Suppressor macrophage treated with lipopolysaccharide for 4 hours (primary cell): ENCODE measurements at places on chromosomes 5 and 9.
A peak's percentile ranks its signal among the peaks of the same experiment; 100 is the strongest.

DNA sequence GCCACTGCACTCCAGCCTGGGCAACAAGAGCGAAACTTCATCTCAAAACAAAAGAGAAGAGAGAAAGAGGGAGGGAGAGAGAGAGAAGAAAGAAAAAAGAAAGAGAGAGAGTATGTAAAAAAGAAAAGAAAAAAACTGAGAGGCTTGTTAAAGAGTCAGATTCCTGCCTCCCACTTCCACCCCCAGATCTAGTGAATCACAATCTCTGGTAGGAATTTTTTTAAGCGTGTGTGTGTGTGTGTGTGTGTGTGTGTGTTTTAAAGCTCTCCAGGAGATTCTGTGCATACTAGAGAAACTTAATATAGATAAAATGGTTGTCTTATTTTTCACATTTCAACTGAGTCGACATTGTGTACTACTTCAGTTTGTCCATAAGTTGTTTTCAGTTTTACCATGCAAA lies 32.0 kb downstream of the SAR1B start:
- DNase-seq: no peak

DNA sequence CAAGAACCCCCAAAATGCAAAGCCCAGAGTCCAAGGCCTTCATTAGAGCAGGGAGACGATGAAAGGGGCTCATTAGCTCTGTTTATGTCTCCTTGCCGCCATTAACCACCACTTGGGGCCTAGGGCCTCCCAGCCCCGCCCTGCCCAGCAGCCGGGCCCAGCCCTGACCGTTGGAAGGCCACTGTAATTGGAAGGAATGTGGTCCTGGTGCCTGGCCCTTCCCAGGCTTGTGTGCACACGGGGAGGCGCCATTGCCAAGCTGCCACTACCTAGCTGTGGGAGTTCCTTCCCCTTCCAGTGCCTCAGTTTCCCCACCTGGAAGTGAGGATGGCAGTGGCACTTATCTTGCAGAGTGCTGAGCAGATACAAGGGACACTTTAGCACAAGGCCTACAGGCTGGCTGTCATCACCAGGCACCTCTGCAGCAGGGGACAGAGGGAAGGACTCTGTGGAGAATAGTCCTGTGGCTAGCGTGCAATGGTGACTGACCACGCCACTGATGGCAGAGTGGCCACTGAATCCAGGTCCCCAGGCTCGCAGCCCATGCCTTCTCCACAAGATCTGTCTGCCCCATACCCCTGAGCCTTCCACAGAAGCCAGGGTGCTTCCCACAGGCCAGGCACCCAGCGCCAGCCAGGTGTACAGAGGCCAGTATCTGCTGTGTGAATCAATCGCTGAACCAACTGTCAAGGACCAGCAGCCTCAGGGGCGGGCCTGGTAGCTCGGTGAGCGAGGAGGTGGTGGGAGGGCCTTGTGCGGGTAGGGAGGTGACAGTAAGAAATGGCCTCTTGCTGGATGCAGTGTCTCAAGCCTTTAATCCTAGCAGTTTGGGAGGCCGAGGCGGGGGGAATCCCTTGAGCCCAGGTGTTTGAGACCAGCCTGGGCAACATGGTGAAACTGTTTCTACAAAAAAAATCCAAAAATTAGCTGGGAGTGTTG lies 20.8 kb downstream of the GBGT1 start:
- no peak for DNase-seq

GRCh38 chr5:54171645-54172384 lies 138.6 kb downstream of the ARL15 start:
- DNase-seq: no peak

DNA sequence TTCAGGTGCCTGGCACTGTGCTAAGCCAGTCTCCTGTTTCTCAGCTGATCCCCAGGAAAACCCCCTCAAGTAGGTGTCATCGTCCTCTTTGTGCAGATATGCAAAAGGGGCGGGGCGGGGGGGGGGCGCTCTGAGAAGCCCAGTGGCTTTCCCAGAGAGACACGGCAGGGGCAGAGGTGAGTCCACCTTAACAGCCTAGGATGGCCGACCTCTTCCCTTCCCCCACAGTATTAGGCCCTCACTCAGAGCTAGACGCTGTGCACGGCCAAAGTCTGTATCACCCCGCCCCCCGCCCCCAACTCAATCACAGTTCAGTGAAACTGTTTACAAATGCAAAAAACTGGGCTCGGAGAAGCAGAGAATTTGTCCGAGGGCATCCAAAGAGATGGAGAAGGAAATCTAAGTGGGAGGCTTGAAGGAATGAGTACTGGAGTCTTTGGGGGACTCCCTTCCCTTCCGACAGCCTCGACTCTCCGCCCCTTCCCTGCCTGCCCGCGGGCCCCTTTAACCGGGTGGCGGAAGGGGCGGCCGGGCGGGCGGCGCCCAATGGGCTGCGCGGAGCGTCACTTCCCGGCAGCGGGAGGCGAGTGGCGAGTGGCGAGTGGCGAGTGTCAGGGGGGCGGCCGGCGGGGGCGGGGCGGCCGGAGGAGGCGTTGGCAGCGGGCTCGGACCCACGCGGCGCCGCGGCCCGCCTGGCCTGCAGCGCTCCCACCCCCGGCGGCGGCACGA lies at the start of gene ERGIC1:
ERGIC1 (plus strand) TSS at position 566 of the 729 bp plus-strand sequence; CDS start at position 729, 163 bp downstream.
- DNase-seq: peak; percentile 96

- DNase-seq: peak; percentile 26
These were observed 30.9 kb downstream of the SARDH start for GRCh38 chr9:133707065-133707762.

GRCh38 chr9:126494264-126494663 lies 119.5 kb upstream of the LMX1B start:
- DNase-seq: no peak
